Jurkat, Clone E6-1 (cell line): ENCODE measurements at places on chromosomes 1 and 21.

DNA sequence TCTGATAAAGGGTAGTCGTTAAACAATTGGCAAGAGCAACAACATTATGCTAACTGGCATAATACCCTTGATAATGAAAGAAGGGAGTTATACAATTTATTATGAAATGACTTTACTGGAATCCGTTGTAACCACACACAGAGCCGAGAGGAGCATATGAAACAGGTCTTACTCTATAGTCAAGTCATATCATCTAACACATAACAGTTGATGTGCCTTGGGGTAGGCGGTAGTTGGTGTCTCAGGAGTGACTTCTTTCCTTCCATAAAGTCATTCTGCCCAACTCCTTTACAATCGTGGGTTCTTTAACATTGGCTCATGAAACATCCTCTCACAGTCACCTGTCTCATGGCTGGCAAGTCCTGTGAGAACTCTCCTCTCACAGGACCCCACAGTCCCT is 225.2 kb downstream of the LTN1 start:
- no peak for DNase-seq

GRCh38 chr1:41656825-41657500 is 172.5 kb upstream of the EDN2 start:
- no peak for DNase-seq

GRCh38 chr1:240808381-240808780 is 196.4 kb upstream of the GREM2 start:
- no peak for DNase-seq

DNA sequence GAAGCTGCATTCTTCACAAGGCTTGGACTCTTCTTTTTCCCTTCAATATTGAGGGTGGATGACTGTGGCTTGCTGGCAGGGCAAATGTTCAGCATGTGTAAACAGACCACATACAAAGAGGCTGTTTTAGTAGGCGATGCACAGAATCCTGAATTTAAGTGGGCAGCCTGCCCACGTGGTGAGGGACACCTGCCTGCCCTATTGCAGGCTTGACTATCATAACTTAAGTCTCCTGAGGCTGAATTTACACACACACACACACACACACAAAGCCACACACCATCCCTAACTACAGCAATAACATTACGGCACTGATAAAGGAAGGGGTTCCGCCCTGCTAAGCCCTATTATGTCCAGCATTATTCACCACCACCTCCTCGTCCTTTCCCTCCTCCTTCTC is 15.9 kb downstream of the SYT2 start:
- DNase-seq, result no peak

DNA sequence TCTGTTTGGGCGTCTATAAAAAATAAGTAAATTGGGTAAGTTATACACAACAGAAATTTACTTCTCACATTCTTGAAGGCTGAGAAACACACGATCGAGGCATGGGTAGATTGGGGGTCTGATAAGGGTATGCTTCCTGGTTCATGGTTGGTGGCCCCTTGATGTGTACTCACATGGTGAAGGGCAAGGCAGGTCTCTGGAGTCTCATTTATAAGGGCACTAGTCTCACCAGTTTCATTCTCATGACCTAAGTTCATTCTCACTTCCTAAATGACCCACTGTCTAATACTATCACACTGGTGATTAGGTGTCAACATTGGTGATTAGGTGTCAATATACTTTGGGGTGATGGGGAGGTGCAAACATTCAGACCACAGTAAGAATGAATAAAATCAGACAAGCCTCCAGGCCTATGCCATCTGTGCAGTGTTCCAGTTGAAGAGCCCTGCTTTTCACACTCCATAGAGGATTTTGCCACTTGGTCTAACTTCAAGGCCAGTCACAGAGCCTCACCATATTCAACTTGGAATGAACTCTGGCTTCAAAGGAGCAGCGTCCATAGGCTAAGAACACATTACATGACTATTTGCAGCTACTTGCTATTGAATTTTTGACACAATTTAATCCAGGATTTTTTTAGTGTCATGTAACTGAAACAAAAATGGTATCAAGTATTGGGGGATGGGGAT is 2.5 kb upstream of the GBP4 start:
- DNase-seq, result peak; percentile 5

DNA sequence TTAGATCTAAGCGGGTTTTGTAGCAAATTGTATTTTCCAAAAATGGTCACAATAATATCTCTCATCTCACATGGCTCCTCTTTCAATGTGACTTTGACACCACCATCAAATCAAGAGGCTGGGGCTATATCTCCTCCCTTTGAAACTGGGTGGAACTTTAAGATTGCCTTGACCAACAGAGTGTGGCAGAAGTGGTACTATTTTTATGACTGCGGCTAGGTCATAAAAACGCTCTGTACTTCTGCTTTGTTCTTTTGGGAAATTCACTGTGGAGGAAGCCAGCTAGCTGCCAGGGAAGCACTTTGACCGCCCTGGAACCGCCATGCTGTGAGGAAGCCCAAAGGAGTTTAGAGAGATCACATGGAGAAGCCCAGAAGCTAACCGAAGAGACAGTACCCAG is 50.7 kb upstream of the ACOT11 start:
- no peak for DNase-seq

- no peak for DNase-seq
Observed at GRCh38 chr21:25175938-25176337, 431.3 kb downstream of the MRPL39 start.

GRCh38 chr1:22471078-22471477 is 19.4 kb downstream of the ZBTB40 start:
- DNase-seq, result no peak

DNA sequence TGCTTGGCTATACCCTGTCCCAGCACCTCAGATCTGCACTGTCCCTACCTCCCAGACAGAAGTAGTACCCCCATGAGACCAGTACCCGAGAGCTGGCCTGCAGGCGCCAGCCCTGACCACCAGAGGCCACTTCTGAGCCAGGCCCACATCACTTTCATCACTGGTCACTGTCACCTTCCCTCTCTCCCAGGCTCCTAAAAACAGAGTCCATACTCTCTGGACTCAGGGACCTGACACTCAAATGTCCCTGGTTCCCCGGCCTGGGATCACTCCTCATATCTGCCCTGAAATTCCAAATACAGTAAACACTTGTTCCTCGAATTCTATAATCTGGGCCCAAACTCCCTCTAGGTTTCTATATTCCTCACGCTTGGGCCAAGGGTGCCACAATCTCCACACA is 18.7 kb downstream of the TMEM53 start:
- no peak for DNase-seq

DNA sequence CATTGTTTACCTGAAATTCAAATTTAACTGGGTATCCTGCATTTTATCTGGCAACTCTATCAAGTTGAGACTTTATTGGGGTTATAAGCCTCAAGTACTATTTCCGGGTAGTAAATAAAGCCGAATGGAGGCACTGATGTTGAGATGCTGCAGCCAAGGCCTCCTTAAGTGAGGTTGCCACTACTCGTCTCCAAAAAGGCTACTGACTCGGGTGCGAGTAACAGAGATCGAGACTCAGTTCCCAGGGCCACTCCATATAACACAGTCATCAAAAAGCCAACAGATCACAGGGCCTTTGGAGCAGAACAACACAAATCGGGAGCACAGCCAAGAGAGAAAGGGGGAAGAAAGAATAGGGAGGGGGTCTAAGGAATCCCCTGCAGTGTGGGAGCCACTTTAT is 524 bp downstream of the COPA start:
- DNase-seq, result no peak

GRCh38 chr1:182998482-182998881 is 24.7 kb upstream of the LAMC1 start:
- no peak for DNase-seq

GRCh38 chr1:87956750-87957149 is 628.1 kb downstream of the LMO4 start:
- no peak for DNase-seq

DNA sequence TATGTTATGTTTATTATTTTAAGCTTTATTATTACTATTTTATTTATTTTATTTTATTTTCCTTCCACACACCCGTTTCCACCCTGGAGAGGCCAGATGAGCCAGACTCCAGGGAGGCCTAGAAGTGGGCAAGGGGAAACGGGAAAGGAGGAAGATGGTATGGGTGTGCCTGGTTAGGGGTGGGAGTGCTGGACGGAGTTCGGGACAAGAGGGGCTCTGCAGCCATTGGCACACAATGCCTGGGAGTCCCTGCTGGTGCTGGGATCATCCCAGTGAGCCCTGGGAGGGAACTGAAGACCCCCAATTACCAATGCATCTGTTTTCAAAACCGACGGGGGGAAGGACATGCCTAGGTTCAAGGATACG is 468 bp upstream of the MX1 start:
- DNase-seq, result no peak

DNA sequence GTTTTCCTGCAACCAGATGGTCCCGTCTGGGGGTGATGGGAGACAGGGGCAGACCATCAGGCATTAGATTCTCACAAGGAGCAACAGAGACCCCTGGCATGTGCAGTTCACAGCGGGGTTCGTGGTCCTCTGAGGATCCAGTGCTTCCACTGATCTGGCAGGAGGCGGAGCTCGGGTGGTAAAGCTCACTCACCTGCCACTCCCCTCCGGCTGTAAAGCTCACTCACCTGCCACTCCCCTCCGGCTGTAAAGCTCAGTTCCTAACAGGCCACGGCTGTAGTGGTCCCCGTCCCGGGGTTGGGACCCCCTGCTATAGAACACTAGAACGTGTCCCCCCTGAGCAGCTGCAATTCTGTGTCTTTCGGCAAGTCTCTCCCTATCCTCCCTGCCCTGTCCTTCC is 4.6 kb downstream of the KRTAP10-12 start:
- no peak for DNase-seq

- DNase-seq, result no peak
Observed at GRCh38 chr1:171507435-171507834, 22.1 kb downstream of the PRRC2C start.

DNA sequence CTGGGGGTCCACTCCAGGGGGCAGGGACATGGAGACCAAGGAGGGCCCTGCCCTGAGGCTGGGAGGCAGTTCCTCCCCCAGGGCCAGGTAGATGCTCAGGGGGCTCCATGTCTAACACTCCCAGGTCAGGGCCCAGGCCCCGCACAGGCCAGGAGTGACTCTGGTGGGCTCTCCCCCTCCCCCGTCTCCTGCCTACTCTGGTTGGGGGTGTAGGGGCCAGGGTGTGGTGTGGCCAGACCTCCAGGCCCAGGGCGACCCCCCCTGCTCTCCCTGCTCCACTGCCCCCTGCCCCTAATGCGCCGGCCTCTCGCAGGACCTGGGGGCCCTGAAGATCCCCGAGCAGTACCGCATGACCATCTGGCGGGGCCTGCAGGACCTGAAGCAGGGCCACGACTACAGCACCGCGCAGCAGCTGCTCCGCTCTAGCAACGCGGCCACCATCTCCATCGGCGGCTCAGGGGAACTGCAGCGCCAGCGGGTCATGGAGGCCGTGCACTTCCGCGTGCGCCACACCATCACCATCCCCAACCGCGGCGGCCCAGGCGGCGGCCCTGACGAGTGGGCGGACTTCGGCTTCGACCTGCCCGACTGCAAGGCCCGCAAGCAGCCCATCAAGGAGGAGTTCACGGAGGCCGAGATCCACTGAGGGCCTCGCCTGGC is 19.7 kb upstream of the CCDC27 start:
- DNase-seq, result no peak

DNA sequence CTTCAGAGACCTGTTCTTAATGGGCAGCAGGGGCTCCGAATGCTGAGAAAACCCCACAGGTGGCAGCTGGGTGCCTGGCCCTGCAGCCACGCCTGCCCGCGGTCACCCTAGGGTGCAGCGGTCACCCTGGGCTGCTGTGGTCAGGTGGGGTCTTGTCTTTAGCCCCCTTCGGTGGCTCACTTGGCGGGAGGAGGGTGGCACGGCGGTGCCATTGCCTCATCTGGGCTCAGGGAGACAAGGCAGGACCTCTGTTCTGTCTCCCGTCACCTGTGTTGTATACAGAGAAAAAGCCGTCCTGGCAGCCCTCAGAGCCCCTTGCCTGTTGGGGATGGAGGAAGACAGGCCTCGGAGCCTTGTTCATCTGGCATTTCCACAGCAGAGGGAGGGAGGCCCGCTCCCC is 69.5 kb upstream of the TRAPPC10 start:
- no peak for DNase-seq

DNA sequence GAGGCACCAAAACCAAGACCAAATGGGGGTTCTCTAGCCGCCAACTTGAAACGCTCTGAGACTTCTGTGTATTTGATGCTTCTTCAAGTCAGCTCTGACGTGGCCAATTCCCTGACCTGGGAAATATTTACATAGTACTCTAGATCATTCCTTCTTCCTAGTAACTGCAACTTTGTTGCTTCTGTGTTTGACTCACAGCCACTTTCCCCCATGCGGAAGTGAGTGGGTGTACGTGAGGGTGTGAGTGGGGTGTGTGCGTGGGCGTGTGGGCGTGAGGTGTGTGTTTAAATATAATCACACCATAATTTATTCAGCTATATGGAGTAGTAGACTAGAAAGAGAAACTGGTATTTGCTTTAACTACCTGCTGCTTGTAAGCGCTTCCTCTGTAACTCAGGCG is 111.0 kb downstream of the TAS1R2 start:
- no peak for DNase-seq

GRCh38 chr1:245454051-245454450 is 299.3 kb downstream of the KIF26B start:
- DNase-seq, result no peak

DNA sequence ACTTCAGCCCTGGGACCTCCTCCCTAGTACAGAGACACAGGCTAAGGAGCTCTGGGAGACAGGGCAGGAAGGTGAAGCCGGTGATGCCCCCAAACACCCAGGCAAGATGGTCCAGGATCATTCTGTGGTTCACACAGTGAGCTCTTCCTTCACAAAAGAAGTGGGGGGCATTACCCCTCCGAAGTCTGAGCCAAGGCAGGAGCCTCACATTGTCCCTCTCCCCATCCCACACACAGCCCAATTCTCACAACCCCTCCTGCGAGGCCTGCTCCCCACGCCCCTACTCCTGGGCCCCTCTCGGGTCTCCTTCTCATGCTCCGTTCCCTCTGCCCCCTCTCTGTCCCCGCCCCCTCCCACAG is 10.7 kb downstream of the MEF2D start:
- DNase-seq, result no peak
